ENCODE measurements at places on chromosomes 1 and 21.

GRCh38 chr1:98824736-98825135 is 163.2 kb downstream of the SNX7 start:
- no peak for DNase-seq

DNA sequence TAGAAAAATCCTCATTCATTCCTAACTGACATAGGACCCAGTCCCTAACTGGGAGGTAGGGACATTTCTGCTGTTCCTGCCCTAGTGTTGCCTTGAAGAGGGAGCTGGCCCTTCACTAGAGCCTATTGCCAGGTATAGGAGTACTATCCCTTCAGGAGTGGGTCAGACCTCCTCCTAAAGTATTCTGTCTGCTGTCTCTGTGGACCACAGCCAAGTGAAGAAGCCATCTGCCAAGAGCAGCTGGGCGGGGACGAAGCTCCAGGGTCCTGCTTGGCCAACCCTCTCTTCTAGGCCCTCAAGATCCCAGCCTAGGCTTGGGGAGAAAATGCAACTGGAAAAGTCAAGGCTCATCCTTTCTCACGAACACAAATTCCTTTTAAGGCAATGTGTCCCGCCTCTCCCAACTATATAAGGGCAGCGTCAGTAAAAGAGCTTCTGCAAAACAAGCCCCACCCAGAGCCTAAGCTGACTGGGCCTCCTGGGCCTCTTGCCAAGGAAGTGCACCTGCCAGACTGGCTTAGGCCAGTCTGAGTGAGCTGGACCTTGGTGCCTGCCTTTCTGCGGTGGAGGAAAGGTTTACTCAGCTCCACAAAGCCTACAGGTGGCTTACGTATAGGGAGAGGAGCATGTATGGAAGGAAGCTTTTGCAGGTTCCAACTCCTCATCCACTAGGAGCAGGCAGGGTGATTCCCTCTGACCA is 638 bp upstream of the TUFT1 start:
- DNase-seq: no peak

- no peak for DNase-seq
Observed at GRCh38 chr21:41209016-41209619, 41.2 kb downstream of the BACE2 start.

- DNase-seq: peak; percentile 35
Observed at GRCh38 chr1:39091845-39092645, 65.9 kb downstream of the NDUFS5 start.

DNA sequence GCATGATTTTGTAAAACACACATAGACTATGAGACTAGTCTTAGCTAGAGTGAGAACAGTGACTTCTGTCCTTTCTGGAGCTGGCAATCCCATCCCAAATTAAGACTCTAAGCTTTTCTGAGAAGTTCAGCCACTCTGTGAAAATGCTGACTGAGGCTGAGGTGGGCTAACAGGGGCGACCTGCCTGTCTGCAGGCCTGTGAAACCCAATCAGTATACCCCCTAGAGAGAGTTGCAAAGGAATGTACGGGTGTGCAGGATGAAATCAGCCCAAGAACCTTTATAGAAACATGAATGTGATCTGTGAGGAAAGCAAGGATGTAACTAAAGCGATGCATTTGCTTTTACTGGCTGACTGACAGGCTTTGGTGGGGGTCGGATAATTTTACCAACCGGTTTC is 16.0 kb upstream of the TBX15 start:
- DNase-seq: no peak

- no peak for DNase-seq
Observed at GRCh38 chr1:26410706-26411623, at the start of gene LIN28A. Gene LIN28A (plus strand): TSS chr1:26410817. CDS start chr1:26410892, 75 bp downstream.

DNA sequence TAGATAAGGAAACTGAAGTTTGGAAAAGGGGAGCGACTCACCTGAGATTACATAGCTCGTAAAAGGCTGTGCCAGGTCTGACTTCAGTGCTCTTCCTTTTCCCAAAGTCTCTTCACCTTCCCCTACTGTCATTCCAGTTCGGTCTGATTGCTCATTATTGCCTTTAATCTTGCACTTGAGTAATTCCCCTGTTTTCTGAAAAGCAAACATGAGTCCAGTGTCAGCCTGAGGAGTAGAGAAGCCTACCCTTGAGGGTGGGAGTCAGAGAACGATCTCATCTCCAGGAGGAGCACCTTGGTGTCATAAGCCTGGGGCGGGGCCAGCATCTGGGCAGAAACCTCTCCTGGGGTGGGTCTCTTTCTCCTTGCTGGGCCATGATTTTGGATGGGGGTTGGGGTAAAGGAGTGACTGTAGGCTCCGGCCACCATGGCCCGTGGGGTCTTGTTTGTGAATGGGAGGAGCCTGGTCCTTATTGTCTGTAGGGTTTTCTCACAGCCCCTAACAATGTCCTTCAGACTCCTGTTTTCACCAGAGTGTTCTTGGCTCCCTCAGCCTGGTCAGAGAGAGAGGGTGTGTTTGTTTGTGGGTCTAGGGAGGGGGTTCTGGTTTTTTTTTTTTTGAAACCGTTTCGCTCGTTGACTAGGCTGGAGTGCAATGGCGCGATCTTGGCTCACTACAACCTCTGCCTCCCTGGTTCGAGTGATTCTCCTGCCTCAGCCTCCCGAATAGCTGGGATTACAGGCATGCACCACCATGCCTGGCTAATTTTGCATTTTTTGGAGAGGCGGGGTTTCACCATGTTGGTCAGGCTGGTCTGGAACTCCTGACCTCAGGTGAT is 6.0 kb downstream of the VANGL2 start:
- DNase-seq: no peak

GRCh38 chr1:224331326-224331725 is 1.4 kb upstream of the NVL start:
- DNase-seq: no peak

GRCh38 chr1:63269571-63269970 is 52.8 kb upstream of the FOXD3 start:
- no peak for DNase-seq

GRCh38 chr1:241658081-241658793 is 6.2 kb downstream of the WDR64 start:
- DNase-seq: no peak

- DNase-seq: no peak
Observed at GRCh38 chr1:226883630-226884029, 13.2 kb downstream of the PSEN2 start.

DNA sequence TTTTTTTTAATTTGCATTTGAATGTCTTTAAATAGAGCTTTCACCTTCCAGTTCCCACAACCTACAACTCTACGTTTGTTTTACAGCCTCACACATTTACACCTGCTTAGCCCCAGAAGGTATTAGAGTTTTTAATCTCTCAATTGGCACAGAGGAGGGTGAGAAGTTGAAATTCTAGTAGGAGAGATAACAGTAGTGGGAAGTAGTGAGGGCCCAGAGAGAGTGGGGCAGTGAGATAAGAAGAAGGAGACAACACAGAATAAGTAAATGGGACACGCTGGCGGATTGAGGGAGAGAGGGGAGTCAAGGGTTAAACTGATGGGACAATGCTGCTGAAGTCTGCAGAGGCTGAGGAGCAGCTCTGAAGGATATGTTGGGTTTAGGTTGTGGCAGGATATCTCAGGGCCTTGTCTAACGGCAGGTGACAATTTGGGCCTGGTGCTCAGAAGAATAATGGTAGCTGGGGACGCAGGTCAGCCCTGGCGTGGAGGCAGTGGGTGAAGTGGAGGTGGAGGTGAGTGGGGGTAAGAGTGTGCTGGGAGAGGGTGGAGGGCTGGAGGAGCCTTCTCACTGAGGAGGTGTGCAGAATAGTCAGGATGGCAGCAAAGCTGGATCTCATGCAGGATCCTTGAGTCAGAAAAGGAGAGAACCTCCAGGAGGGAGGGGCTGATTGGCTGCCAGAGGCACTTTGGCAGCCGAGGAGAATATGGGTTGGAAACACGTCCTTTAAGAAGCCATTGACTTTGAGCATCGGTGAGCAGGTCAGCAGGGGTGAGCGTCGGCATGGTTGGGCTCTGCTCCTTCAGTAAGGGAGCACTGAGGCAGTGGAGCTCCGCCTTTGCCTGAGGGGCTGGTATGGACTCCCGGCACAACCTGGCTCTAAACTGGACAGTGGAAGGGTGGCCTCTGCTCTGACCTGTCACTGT is 72.9 kb downstream of the SYT6 start:
- no peak for DNase-seq

GRCh38 chr21:33490991-33491372 is 534 bp downstream of the DNAJC28 start:
- DNase-seq: no peak

DNA sequence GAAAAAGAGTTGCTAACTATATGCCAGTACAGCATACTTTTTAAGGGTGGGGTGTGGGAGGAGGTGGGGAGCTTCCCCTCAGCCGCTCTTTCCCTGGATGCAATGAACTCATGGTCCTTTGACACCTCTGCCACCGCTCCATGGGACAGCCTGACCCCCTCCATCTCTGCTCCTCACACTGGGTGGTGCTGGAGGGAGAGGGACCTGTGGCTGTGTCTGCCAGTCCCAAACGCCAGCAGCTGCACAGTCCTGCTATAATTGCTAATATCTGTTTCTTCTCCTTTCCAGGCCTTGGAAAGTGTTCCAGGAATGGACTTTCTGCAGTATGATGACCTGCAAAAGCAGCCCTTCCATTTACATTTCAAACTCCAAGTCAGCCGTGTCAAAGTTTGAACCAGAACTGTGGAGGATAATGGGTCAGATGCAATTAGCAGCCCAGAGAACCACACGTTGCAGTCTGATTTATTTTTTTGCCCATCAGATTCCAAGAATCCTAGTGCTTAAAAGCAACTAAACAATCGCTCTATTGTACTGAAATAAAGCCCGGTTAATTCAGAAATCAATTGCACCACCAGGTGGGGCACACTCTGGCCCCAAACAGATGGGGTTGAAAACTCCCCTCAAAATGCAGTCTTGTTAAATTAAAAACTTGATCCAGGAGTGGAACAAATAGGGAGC is 160.7 kb upstream of the LMO4 start:
- DNase-seq: no peak

- peak; percentile 85 for DNase-seq
Observed at GRCh38 chr1:206590025-206590758, 22.1 kb downstream of the EIF2D start.

GRCh38 chr1:59046134-59046533 is 250.8 kb upstream of the FGGY start:
- DNase-seq: no peak

- no peak for DNase-seq
Observed at GRCh38 chr1:167957710-167958109, 20.8 kb upstream of the MPC2 start.

GRCh38 chr1:218454700-218455282 is 109.7 kb downstream of the TGFB2 start:
- DNase-seq: no peak

DNA sequence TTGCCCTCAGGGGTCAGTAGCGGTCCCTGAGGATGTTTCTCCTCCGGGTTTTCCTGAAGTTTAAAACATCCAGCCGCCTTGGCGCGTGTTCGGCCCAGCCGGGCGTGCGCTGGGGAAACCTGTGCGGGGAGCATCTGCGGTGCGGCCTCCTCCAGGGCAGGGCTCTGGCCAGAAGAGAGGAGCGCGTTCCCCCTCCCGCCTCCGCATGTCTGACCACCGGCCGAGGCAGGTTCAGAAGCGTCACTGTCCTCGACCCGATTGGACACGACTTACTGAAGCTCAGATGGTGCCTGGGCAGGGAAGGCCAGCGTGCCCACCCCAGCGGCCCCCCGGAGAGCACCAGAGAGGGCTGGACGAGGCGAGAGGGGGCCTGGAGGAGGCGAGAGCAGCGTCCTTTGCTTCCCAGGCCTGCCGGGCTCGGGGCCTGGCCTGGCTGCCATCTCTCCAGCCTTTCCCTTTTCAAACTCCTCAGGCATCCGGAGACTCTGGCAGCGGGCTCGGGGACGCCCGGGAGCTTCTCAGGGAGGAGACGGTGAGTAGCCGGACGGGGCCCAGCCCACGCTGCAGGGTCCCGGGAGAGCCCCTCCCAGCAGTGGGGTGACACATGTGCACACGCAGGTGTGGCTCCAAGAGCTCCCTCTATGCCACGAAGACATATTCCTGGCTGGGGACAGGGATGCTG is 67.1 kb downstream of the SLC19A1 start:
- no peak for DNase-seq

- DNase-seq: no peak
Observed at GRCh38 chr21:37507716-37508115, 141.1 kb downstream of the DYRK1A start.

Data from T-helper 2 cell treated with Interferon-gamma antibody and Interleukin-4, amounts not matched to agents 5 μg/mL and 100 μg/mL, for 36 hours (primary cell).